Transverse colon (tissue), 4 donors: ENCODE measurements at places on chromosomes 16 and 17. TPM values are rescaled to one million over a fixed set of nuclear protein-coding genes. Genes with fewer than 3 reads are reported as not detected.

- peak; percentile 48 for DNase-seq
Measured at GRCh38 chr16:67528870-67529581, 397 bp downstream of the RIPOR1 start.

GRCh38 chr16:77556201-77556873, 121.5 kb upstream of the ADAMTS18 start:
- DNase-seq: no peak

DNA sequence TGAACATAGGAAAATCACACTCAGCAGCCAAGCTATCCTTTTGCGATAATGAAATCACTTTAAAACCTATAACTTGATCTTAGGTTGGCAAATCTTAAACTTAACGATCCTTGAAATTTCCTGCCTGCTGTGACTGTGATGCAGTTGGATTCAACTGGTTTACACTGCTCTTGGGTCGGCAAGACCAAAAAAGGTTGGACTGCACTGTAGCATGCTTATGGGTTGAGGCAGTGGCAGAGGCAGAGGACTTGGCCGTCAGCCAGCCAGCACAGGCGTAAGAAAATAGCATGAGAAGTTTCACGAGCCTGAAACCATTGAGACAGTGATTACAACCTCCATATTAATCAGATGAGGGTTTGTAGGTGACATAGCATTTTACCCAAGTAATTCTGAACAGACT, 21.4 kb downstream of the WSB1 start:
- peak; percentile 80 for DNase-seq

FZD2 gene
- not detected for total RNA-seq

DNA sequence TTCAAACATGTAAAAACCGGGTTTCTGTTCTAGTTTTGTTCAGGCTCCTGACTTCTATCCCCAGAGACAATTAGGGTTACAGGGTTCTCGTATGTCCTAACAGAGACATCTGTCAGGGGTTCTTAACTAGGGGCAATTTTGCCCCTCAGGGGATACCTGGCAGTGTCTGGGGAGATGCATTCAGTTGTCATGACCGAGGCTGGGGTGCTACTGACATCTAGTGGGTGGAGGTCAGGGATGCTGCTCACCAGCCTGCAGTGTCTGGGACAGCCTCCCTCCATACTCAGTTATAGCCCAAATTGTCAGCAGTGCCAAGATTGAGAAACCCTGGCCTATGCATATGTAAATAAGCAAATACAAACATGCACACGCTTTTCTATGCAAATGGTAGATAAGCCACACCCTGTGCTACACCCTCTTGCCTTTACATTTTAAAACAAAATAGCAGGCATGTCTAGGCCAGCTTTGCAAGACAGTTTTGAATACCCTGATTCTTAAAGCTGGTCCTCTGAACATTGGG, 37.4 kb downstream of the CLEC16A start:
- no peak for DNase-seq

DNA sequence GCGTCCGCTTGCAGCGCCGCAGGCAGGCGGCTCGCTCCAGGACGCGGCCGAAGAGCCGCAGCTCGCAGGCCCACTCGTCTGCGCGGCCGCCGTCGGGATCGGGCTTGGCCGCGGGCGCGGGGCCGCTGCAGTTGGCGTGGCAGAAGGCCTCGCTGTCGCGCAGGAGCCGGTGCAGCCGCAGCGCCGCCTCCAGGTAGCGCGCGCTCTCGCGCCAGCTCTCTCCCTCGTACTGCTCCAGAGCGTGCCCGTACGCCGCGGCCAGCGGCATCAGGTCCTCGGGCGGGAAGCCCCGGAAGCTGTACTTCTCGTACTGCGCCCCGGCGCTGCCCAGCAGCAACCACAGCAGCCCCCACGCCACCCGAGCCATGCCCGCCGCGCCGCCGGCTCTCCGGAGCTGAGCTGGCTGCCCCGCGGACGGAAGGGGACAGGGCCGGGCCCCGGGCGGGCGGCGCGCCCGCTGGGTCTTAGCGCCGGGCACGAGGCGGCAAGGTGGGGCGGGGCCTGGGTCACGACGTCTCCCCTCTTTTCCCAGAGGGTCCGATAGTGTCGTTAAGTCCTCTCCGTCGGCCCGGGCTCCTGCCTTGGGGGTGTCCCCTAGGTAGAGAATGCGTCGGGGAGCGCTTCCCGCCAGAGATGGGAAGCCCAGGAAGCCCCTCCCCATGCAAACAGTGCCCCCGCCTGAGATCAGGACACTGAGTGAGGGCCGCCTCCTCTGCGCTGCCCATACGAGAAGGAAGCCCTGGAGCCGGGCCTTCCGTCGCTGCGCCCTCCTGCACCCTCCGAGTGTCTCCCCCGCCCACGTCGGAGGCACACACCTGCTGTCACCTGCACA, at the start of gene P3H4:
TSS of gene P3H4 (minus strand) at position 401 of the 832 bp plus-strand sequence. CDS start at position 367, 34 bp downstream.
- peak; percentile 87 for DNase-seq

DNA sequence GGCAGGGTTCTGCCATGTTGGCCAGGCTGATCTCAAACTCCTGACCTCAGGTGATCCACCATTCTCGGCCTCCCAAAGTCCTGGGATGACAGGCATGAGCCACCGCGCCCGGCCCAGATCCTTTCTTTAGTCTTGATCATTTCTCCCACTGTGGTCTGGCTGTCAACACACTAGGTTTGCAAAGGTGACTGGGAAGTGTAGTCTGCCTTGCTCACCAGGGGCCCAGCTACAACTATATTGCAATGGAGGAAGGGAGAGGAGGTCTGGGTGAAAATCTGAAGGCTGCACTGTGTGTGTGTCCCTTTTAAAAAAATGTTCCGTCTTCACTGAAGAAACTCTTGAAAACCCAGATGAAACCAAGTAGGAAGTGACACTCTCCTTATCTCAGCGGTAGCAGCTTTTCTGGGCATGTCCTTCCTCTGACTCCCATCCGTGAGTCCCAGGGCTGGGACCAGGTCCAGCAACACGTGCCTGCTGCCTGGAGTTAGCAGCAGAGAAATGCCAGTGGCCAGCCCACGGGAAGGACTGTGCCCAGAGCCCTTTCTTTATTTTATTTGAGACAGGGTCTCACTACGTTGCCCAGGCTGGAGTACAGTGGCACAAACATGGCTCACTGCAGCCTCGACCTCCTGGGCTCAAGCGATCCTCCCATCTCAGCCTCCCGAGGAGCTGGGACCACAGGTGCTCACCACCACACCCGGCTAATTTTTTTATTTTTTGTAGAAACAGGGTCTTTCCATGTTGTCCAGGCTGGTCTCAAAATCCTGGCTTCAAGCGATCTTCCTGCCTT, 17.8 kb upstream of the KIF19 start:
- DNase-seq: no peak

TEKT1 gene
- total RNA-seq: not detected

C17orf50 gene
- not detected for total RNA-seq

DNA sequence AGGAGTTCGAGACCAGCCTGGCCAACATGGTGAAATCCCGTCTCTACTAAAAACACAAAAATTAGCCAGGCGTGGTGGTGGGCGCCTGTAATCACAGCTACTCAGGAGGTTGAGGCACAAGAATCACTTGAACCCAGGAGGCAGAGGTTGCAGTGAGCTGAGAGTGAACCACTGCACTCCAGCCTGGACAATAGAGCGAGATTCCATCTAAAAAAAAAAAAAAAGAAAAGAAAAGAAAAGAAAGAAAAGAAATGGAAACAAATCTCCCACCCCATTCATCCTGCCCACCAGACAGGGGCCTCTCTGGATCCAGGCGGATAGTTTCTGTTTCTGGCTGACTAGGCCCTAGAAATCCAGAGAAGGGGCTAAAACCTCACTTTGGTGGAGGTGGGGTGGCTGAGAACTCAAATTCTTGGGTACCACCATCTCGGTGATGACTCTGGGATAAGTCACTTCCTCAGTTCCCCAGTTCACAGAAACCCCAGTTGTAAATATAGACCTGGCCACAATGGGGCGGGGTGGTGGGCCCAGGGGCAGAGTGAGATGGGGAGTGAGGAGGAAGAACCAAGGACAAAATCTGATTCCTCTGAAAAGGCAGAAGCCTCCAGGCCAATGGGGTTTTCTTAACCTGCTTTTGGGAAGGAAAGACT, 22.2 kb downstream of the SOCS1 start:
- peak; percentile 34 for DNase-seq

DNA sequence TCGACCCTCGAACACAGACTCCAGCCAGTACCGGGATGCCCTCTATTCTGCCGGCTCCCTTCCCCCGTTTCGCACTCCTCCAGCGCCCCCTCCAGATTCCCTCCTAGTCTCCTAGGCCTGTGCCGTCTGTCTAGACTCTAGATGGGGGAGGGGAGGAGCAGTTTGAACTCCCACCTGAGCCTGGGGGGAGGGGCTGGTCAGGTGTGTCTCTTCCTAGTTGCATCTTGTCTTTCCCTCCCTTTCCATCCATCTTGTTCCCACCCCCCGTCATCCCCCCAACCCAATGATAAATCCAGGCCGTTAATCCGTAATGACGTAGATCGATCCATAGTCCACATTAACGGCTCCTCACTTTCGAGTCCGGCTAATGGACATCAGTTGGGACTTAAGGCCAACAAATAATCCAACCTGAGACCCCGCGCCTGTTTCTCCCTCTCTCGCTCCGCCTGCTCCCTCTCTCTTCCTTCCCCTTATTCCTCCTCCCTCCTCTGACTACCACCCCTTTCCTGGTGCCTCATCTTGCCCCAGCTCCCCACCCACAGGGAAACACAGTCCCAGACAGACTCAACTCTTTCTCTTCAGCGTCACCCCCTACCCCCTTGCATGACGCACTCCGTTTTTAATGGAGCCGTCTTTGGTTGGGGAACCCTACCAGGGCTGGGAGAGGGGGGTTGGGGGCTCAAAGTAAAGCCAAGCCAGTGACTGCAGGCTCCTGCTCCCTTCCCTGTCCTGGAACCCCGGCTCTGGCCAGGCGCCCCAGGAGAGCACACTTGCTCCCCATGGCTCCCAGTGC, 3.4 kb upstream of the HOXB5 start:
- DNase-seq: no peak

ABAT gene
- 18.1 TPM for total RNA-seq

DNA sequence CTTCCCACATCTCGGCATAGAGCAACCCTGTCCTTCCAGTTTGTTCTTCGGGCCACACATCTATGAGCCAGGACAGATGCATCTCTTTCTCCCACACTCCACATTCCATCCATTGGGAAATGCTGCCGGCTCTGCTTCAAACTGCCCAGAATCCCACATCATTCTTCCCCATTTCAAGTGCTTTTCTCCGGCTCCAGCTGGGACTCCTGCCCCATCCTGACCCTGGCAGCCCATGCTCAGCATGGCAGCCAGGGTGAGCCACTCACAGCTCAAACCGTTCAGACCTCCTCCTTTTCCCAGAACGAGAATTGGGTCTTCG, 132.8 kb upstream of the SDK2 start:
- no peak for DNase-seq

DNA sequence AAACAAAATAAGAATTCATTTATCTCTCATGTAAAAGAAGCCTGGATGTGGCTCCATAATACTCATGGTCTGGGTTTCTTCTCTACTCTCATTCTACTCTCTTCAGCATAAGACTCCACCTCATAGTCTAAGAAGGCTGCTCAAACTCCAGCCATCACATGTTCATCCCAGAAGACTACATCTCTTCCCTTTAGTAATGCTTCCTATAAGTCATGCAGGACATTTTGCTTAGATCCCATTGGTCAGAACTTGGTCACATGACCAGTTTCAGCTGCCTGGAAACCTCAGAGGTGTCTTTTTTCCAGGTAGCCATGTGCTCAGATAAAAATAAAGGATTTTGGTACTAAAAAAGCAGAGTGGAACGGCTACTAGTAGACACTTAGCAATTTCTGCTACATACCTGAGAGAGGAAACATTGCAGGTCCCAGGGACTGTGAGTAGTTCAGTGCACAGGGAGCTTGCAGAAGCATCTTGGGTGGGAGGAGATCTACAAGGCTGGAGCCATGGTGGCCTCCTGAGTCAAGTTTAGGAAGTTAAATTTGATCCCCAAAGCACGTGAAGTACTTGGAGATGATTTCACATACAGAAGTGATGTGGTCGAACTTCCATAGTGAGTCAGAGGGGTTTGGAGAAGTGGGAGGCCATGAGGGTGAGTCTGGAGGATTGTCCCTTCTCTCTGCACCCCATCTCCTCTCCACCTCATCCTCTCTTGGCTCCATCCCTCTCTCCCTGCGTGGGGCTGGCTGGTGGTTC, 110.2 kb downstream of the CCDC182 start:
- DNase-seq: no peak
